Activated gamma-delta T cell (primary cell): ENCODE measurements at places on chromosomes 1 and 21.

DNA sequence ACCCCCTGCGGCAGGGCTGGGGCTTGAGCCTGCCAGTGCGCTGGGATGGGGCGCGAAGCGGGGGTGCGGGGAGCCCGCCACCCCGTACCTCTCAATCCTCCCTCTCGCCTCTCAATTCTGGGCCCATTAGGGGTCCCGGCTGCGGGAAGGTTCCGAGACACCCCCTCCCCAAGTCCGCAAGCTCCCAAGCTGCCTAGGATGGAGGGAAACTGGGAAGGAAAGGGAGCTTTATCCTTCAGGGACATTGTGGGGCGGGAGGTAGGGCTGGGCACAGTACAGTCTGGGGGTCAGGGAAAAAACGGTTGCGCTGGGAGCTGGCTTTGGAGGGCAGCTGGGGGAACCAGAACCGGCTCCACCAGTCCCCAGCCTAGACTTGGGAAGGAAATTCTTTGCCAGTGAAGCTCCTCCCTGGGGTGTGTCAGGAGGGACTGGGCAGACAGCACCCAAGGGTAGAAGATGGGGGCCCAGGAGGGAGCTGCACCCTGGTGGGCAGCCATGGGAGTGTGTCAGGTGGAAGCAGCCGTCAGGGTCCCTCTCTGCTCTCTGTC, 904 bp downstream of the GJB3 start:
- DNase-seq, result no peak

GRCh38 chr1:1451696-1452364, 2.3 kb downstream of the ATAD3C start:
- no peak for DNase-seq

GRCh38 chr1:119391749-119392148, 23.2 kb downstream of the HAO2 start:
- DNase-seq, result no peak

GRCh38 chr1:37601441-37601840, 5.7 kb upstream of the GNL2 start:
- no peak for DNase-seq

GRCh38 chr1:202106340-202107254, 16.1 kb upstream of the GPR37L1 start:
- no peak for DNase-seq

- DNase-seq, result no peak
These were observed 325.6 kb downstream of the TTLL7 start for GRCh38 chr1:83673312-83673711.

GRCh38 chr1:117665556-117666270, 59.9 kb downstream of the TENT5C start:
- no peak for DNase-seq

GRCh38 chr1:200211157-200211556, 183.6 kb downstream of the NR5A2 start:
- no peak for DNase-seq

GRCh38 chr1:155313261-155313660, 4.6 kb downstream of the FDPS start:
- no peak for DNase-seq

DNA sequence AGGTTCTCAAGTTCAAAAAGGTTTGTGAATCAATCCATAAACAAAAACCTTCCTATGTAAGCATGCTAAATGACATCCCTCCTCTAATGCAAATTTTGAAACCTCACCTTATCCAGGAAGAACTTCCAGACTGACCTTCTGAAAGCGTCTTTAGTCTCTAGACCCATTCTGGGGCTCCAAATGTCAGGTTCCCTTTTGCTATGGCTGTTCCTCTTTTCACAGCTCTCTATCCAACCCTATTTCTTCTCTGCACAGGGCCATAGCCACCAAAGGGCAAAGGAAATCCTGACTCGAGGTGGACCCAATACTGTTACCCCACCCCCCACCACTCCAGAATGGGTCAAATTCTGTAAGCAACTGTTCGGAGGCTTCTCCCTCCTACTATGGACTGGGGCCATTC, 3.4 kb downstream of the ATP1A4 start:
- DNase-seq, result no peak

DNA sequence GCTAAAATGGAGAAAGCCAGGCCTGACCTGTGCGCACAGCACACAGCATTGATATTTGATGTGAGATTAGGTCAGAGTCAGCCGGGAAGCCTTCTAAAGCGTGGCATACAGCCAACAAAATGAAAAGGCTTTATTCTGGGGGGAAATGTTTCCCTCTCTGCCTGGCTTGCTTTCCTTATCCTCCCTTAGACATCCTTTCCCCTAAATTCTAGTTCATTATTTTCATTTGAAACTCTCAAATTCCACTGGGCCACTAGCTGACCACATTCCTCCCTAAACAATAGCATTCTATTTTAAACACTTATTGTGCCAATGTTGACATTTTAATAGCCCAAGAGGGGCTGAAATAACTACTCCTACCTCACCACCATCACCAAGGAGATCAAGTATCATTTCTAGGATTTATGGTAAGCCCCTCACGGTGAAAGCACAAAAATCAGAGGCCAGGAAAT, 49.4 kb downstream of the LEPR start:
- no peak for DNase-seq

DNA sequence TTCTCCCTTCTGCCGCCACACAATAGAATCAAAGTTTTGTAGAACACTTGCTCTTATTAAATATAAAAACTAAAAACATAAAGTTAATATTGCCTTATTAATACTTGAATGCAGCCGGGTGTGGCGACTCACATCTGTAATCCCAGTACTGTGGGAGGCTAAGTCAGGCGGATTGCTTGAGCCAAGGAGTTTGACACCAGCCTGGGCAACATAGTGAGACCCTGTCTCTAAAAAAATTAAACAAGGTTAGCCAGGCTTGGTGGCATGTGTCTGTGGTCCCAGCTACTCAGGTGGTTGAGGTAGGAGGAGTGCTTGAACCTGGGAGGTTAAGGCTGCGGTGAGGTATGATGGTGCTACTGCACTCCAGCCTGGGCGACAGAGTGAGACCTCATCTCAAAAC, 13.2 kb upstream of the HHAT start:
- no peak for DNase-seq

GRCh38 chr1:226990133-226990716, 50.1 kb downstream of the COQ8A start:
- DNase-seq, result no peak

DNA sequence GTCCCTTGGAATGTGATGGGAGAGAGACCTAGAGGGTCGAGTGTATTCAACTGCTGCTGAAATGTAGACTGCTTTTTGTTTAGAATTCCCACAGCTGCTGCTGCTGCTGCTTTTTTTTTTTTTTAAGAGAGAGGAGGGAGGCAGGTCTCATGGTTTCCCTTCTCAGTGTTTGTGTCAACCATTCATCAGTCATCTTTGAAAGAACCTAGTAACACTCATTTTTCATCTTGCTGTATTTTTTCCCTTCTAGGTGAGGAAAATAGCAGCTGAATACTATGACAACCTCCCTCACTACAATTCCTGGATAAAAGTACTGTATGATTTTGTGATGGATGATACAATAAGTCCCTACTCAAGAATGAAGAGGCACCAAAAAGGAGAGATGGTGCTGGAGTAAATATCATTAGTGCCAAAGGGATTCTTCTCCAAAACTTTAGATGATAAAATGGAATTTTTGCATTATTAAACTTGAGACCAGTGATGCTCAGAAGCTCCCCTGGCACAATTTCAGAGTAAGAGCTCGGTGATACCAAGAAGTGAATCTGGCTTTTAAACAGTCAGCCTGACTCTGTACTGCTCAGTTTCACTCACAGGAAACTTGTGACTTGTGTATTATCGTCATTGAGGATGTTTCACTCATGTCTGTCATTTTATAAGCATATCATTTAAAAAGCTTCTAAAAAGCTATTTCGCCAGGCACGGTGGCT, 9.2 kb downstream of the DEGS1 start:
- no peak for DNase-seq

DNA sequence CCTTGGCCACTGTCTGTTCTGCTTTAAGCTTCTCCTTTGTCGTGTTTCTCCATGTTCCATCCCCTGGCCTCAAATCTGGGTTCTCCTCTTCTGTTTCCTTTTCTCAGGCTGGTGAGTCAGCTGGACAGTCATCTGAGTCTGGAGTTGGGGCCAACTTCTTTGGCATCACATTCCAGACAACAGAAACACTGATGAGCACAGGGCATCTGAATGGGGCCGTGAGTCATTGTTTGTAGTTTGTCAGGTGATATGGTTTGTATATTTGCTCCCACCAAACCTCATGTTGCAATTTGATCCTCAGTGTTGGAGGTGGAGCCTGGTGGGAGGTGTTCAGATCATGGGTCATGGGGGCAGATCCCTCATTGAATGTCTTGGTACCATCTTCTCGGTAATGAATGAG, 14.3 kb upstream of the OLIG2 start:
- DNase-seq, result no peak

- no peak for DNase-seq
These were observed 9.3 kb upstream of the MAST2 start for GRCh38 chr1:45793942-45794604.

DNA sequence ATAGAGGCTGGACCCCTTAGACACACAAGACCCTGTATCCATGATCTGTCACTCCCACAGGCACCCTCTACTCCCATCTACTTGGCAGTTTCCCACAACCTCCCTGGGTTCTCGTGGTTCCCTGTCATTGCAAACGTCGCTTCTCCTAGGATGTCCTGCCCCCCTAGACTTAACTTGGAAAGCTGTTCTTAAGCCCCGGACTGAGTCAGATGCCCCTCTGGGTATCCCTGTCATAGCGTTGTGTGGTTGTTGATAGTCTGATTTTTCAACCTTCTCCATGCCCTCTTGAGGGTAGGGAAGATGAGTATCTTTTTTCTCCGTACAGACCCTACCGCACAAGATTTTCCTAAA, 11.8 kb downstream of the RCC1 start:
- no peak for DNase-seq

DNA sequence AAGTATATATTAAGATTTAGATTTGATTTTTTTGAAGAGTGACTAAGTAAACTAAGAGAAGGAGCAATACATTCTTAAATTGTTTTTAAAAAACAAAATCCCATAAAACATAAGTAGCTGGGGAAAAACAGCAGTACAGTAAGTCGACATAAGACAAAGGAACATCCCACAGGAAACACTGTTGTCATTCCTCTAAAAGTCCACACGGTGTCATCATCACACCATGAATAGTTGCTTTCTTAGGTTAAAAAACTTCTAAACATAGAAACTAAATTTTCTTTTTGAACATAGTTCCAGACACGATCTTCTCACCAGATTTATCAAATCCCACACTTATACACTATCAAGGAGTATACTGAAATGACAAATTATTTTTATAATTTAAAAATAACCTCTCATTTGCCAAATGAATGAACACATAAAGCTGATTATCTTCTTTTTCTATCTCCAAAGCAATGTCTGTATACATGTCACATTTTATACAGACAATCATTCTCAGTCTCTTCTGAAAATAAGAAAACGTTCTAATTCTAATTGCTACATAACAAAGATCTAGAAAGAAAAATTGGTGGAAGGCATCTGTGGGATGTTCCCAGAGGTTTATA, 15.8 kb downstream of the ODF2L start:
- no peak for DNase-seq

DNA sequence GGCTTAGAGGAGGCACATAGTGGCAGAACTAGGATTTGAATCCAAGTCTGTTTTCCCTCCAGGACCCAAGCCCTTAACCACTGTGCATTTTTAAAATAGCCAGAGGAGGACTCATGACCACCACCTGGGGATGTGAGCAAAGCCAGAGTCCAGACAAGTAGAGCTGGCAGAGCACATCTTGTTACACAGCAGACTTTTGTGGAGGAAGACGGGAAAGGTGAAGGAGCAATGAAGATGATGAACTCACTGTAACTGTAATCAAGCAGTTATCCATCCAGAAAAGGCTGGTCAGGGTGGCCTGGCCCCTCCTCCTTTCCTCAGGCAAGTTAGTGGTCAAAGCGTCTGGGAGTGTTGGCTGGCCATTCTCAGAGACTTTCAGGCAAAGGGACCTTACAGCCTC, 50.9 kb downstream of the SLC44A3 start:
- no peak for DNase-seq

DNA sequence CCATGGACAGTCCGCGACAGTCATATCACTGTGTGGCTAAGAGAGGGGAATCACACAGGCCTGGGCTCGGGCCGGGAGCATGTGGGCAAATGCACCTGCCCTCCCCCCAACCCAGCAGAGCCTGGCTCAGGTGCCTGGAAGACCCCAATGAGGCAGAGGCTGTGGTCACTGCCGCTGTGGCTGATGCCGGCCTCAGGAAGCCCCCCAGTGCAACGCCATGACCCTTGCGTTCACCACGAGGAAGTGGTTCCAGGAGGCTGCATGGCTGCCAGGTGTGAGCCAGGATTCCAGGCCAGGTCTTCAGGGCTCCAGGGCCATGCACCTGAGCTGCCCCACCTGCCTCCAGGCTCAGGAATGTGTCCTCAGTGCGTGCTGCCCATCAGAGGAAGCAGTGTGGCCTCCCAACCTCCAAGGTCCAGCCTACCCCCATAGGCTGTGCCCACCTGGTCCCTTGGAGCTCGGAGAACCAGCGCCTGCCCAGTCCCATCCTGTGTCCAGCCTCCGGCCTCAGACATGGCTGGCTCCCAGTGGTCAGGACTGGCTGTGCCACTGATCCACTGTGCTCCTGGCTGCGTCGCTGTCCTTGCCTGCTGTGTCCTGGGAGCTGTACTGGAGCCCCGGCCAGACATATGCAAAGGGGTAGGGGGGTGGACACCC, 8.0 kb downstream of the ARHGEF16 start:
- DNase-seq, result no peak

GRCh38 chr1:151056149-151056548, 3.3 kb downstream of the CDC42SE1 start:
- no peak for DNase-seq

- no peak for DNase-seq
These were observed 73.2 kb downstream of the LRRC8C start for GRCh38 chr1:89705901-89706699.

DNA sequence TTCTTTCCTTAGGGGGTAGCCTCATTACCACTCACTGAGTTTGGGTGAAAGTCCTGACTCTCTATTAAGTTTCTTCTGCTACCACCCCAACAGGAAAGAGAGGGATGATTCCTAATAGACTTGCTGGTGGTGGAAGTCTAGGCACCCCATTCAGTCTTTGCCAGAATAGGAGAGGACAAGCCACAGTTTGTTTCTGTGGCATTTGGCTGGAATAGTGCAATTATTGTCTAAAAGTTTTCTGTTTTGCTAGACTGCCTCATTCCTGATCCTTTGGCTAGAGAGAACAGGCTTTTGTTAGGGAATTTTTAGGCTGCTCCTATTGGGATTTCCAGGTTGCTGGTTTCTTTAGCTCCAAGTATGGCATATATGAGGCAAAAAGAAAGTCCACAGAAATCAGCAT, 9.9 kb upstream of the HJV start:
- no peak for DNase-seq

DNA sequence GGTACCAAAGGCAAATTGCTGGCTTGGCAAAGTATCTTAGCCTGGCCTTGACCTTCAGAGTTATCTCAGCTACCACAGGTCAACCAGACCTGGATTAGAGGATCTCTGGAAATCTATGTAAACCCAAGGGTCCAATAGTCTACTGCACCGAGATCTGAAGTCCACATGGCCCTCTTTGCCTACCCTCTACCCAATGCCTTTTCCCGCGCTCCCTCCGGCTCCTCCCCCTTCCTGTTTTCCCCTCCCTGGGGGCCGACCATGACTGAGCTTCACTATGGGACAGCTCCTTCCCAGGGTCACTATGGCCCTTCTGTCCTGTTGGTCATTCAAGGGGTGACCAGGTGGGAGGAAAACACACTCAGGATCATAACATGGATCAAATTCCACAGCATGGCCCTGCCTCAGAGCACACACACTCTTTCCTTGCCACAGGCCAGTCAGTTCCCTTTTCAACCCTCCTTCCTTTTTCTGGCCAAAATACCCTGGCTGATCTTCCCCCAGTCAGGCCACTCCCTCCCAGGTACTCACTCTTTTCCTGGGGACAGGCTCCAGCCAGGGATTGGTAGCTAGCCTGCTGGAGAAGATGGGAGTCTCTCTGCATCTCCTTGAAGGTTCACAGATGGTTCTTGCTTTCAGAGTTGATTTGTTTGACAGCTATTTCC, 19.1 kb upstream of the TMEM183A start:
- DNase-seq, result no peak
